ENCODE measurements at places on chromosomes 5 and 9.
A peak's percentile ranks its signal among the peaks of the same experiment; 100 is the strongest.

GRCh38 chr5:174272671-174273070, 227.2 kb downstream of the NSG2 start:
- no peak for DNase-seq

DNA sequence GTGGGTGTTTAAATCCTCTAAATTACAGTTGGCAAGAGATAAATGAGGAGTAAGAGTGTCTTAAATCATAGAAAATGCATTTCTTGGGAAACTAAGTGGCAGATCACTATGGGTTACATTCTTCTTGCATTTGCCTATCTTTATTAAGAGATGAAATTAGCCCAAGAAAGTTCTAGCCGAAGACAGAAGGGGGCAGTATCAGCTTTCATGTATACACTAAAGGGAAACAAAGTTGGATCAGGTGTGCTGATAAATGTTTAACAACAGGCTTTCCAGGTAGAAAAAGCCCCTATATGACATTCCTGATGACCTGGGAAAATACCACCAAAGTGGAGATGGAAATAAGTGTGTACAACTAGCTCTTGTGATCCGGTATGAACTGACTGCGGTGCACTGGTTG, 81.9 kb upstream of the TLR4 start:
- no peak for DNase-seq

DNA sequence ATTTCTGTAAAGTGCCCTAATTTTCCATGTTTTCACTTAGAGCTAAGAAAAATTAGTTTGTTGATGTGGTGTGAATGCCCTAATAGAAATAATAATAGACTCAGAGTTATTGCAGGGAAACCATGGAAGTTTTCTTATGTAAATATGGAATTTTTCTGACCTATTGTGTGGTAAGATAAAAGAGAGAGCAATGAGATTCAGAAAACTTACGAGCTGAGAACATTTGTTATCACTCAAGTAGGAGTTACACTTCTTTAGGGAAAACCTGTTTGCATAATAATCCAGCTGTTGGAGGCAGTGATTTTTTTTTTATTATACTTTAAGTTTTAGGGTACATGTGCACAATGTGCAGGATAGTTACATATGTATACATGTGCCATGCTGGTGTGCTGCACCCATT, 39.2 kb downstream of the PRR16 start:
- DNase-seq: no peak

DNA sequence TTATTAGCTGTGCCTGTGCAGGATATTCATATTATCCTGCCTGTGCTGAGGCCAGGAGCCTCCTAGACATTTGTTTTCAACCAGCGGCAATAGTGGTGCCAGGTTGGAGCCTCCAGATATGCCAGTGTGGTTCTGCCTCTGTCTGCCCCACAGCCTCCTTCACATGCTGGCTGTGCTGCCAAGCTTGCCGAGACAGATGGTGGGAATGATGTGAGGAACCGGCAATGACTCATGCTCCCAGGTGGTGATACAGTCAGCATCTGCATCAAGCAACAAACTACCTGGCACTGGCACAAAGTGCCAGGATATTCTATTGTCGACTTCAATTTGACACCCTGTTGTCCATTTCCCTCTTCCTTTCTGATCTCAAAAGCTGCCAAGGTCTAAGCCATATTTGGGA, 285.7 kb downstream of the CHSY3 start:
- no peak for DNase-seq

GRCh38 chr5:156004754-156005153, 322.2 kb upstream of the SGCD start:
- no peak for DNase-seq

- DNase-seq: no peak
These were observed 57.0 kb downstream of the ECPAS start for GRCh38 chr9:111427186-111427585.

DNA sequence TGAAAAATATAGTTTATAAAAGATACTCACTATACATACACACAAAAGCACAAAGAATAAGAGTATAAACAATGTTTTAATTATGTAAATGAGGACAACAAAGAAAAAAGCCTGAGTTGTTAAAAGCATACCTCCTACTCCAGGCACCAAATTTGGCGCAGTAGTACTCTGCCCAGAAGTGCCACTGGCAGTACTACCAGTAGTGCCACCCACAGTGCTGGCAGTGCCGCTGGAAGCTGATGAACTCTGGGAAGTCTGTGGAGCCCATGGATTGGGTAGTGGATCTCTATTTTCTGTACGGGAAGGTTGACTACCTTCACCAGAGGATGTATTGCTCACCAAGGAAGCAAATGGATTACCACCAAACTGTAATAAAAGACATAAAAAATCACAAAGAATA, 30.2 kb downstream of the UBQLN1 start:
- no peak for DNase-seq

- DNase-seq: no peak
These were observed 23.9 kb upstream of the IDNK start for GRCh38 chr9:83599071-83599470.

- DNase-seq: no peak
These were observed 108.8 kb downstream of the SLC12A2 start for GRCh38 chr5:128192368-128192767.

GRCh38 chr9:113449376-113449775, 14.2 kb upstream of the RGS3 start:
- DNase-seq: no peak

- no peak for DNase-seq
These were observed 56.5 kb upstream of the TESK1 start for GRCh38 chr9:35548571-35548970.

DNA sequence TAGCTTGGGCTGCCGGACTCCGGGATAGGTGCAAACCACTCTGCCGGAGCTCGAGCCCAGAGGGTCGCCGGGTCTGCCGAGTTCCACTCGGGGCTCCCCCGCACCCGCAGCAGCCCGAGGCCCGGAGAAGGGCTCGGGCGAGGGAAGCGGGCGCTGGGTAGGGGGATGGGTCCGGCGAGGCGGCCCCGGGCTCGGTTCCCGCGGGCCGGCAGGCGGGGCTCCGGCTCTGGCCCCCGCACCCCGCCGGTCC, 507 bp downstream of the RICTOR start:
- no peak for DNase-seq

GRCh38 chr9:98101416-98101815, 17.6 kb downstream of the TRIM14 start:
- no peak for DNase-seq

GRCh38 chr5:149400304-149400703, 21.2 kb upstream of the IL17B start:
- no peak for DNase-seq

- no peak for DNase-seq
These were observed 764.2 kb upstream of the ZNF608 start for GRCh38 chr5:125510651-125511050.

DNA sequence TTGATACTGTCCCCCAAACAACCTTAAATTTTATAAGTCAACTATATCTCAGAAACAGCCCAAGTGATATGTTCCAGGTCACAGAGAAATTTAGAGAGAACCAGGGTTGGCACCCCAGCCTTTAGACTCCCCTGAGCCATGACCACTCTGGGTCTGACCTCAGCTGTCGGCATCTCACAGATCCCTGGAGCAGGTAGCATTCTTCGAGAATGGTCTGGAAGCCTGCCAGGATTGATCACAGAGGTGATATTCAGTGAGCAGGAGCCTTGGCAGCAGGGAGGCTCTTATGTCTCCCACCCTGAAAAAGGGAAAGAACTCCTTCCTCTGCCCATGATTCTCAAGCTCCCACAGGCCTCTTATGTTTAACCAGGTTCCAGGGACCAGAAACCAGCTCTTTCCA, 58.2 kb downstream of the PLK2 start:
- no peak for DNase-seq

- peak; percentile 20 for DNase-seq
These were observed 136.9 kb downstream of the PCSK5 start for GRCh38 chr9:76027416-76027815.

- no peak for DNase-seq
These were observed 1.8 kb downstream of the CCNH start for GRCh38 chr5:87410931-87411330.

DNA sequence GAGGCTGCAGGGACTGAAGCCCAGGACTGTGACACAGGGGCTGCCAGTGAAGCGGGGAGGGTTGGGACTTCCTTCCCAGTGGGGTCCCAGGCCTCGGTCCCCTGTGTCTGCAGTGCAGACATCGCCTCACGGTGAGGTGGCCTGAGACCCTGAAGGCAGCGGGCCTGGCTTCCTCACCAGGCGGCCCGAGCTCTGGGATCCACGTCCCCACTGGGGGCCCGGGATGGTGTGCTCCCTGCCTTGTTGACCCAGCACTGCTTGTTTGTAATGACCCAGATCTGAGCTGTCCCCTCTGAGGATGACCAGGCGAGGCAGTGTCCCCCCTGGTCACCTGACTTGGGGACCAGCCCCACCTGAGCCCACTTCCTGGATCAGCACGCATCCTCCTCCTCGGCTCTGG, 53.1 kb downstream of the COL5A1 start:
- DNase-seq: no peak

DNA sequence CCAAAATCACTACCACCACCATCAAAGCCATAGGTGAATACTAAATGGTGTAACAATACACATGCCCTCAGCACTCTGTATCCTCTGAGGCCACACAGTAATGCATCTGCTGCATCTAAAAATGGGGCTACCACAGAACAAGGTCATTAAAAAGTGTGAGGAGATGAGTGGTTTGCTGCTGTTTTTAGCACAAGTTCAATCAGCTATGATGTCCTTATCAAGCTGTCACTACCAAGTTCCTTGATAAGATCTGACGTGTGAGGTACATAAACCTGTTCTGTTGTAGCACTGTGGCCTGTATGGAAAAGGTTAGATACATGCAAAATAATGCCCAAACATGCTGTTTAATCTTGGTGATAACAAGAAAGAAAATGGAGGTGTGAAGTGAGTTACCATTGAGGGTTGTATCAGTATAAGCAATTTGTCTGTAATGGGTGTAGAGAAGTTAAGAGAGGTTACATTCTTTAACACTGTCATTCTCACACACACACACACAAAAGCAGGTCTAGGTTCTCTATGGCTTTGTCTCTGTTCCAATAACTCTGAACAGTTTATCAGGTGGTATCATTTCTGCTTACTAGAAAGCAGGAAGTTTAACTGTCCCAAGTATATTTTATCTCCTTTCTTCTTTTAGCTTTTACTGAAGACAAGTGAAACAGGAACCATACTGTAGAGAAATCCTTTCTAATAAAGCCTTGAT, 252.9 kb downstream of the CWC27 start:
- no peak for DNase-seq

GRCh38 chr5:152642880-152643279, 237.8 kb upstream of the NMUR2 start:
- no peak for DNase-seq

- DNase-seq: no peak
These were observed 197.5 kb upstream of the SEMA6A start for GRCh38 chr5:116772152-116772501.

GRCh38 chr9:121878271-121878822, 214.8 kb downstream of the TTLL11 start:
- no peak for DNase-seq

DNA sequence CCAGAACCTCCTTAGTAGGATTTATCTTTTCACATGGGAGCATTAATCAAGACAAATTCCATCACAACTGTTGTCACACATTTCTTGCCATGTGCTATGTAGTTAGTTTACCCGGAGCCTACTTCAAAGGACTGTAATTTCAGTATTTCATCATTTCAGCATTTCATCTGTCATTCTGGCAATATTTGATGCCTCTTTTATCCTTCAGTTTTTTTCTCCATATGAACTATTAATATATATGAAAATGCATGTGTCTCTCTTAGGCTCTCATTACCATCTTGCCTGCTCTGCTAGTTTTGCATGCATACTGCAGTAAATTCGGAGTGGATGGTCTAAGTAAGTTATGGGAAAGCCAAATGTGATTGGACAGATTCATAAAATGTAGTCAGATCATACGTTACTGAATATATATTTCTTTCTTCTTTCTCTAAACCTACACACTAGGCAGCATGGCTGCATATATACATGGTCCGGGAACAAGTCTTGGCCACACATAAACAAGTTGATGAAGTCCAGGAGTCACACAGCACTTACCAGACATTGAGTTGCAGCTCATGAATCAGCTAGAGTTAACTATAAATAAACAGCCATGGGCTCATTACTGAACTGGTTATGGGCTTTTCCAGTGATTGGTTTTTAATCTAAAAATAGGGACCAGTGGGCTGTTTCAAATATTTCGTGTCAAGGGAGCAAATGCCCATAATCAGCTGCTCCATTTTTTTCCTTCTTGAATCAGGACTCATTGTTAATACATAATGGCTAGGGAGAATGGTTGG, 46.6 kb downstream of the SPATA31D1 start:
- DNase-seq: no peak

DNA sequence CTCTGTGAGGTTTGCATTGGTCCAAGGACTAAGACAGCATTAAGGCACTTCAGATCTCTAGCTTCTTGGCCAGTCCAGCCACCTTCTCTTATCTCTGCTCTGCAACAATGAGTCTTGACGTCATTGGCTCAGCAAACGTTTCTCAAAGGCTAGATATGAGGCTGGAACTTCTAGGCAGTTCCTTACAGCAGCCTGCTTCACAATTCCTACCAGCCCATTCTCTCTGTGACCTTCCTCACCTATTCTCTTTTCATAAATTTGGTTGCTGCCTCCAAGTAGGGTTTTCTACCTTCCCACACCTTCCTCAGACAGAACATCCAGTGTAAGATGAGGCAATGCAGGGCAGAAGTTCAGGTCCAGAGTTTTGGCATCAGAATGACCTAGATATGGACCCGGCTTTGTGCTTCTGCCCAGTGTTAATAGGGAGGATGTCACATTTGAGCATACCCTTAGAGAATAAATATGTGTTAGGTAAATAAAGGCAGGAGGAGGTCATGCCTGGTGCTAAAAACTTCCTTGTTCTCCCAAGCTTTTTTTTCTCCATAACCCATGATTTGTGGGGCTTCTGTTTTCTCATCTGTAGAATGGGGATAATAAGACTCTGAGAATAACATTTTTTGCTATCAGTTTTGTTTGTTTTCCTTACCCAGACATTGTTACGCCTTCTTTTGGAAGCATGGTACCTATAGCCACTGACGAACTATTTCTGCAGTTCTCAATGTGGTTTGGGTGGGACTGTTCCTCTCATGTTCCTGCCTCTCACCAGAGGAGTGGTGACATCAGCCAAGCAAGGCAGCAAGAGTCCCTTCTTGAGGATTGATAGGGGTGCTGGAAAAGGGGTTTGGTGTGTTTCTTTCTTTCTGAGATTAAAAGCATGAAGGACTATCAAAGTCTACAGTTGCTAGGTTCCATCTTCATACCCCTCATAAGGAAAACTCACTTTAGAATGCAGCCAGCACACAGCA, 220.6 kb upstream of the TRIM32 start:
- no peak for DNase-seq

DNA sequence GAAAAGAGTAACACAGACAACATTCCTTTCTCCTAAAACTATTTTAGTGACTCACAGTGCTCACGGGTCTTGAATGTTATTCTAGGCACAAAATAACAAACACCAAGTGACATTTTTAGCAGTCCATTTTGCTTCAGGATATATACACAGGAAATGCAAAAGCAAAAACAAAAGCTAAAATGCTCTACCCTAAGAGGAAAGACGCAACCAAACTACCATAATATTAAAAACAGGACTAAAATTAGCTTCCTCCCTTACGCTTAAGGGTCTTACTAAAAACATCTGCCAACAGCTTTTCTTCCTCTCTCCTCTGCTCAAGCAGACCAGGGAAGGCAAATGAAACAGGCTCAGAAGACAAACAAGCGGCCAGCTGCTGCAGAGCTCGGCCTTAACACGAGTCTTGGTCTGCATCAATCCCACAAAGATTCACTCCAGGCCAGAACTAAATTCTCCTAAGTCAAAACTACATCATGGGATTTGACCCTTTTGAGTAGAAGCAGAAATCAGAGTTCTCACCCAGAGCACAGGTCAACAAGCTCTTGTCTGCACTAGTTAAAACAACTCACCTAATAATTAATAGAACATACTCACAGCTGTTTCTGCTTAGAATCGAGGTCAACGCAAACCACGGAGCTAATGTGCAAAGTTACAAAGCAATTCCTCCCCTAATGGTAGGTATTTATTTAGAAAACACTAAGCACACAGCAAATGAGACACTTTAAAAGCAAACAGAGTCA, 62.3 kb downstream of the RAPGEF1 start:
- DNase-seq: no peak

Data from activated naive CD4-positive, alpha-beta T cell treated with anti-CD3 and anti-CD28 coated beads, Interleukin-2, amount 50 U/mL, for 16 hours (primary cell).